Mucosa of gallbladder (tissue), 1 donor: ENCODE measurements at places on chromosomes 5 and 9. TPM values are rescaled to one million over a fixed set of nuclear protein-coding genes. Genes with fewer than 3 reads are reported as not detected.

EPB41L4B gene
- total RNA-seq, result 31.1 TPM

INSL6 gene
- not detected for total RNA-seq

SOX30 gene
- total RNA-seq, result 0.09 TPM

KIF24 gene
- total RNA-seq, result 1.9 TPM

WDR38 gene
- not detected for total RNA-seq

- no peak for DNase-seq
These were observed 70.7 kb downstream of the CSNK1G3 start for GRCh38 chr5:123582550-123583285.

- no peak for DNase-seq
These were observed 696.9 kb downstream of the MAT2B start for GRCh38 chr5:164202338-164202737.

DNA sequence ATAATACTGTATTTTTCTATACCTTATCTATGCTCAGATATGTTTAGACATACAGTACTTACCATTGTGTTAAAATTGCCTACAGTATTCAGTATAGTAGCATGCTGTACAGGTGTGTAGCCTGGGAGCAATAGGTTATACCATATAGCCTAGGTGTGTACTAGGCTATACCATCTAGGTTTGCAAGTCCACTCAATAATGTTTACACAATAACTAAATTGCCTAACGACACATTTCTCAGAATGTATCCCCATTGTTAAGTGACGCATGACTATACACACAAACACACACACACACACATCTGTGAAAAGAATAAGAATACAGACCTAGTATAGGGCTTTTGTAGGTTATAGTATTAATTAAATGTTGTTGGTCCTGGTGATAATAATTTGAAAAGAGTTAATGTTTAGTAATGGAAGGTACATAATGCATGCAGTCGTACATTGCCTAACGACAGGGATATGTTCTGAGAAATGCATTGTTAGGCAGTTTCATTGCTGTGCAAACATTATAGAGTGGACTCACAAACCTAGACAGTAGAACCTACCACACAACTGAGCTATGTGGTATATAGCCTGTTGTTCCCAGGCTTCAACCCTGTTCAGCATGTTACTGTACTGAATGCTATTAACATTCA lies 13.6 kb downstream of the TDRD7 start:
- no peak for DNase-seq

GRCh38 chr9:34659592-34660253 lies 2.7 kb downstream of the CCL27 start:
- no peak for DNase-seq

- no peak for DNase-seq
These were observed 6.1 kb upstream of the PHF19 start for GRCh38 chr9:120882935-120883607.

DNA sequence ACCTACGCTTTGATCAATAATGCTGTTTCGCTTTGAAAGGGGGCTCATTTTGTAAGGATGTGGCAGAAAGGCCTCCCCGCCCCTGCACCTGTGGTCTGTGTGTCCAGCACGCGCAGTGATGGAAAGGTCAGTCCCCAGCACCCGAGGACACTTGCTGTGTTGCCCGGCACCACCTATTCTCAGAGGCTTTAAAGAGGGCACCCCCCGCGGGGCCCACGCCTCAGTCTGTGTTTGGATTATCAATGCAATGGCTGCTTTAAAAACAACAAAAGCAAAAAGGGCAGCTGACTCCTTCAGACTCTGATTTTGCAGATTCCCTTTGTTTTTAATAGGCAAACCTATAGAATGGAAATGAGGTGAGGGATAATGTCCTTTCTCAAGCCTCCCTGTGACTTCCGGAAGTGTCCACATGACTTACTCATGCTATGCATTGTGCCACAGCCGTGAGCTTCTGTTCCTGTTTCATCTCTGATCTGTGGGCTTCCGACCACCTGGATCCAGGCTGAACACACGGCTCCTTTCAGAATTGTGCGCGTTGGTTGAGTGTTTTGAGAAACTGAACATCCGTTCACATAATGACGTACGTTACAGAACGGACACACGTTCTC lies 416.2 kb downstream of the IRX2 start:
- DNase-seq, result no peak
